Activated T-cell treated with anti-CD3 and anti-CD28 coated beads for 1 hour (primary cell): ENCODE measurements at places on chromosomes 2 and 18.
A peak's percentile ranks its signal among the peaks of the same experiment; 100 is the strongest.

DNA sequence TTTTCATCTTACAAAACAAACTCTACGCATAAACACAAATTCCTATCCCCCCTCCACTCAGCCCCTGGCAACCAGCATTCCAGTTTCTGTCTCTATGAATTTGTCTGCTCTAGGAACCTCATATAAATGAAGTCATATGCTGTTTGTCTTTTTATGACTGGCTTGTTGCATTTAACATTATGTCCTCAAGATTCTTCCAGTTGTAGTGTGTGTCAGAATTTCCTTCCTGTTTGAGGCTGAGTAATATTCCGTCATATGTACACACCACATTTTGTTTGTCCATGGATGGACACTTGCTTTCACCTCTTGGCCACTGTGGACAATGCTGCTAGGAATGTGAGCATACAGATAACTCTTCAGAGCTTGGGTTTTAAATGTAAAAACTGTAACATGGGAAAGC lies 272.1 kb downstream of the GBX2 start:
- no peak for DNase-seq

DNA sequence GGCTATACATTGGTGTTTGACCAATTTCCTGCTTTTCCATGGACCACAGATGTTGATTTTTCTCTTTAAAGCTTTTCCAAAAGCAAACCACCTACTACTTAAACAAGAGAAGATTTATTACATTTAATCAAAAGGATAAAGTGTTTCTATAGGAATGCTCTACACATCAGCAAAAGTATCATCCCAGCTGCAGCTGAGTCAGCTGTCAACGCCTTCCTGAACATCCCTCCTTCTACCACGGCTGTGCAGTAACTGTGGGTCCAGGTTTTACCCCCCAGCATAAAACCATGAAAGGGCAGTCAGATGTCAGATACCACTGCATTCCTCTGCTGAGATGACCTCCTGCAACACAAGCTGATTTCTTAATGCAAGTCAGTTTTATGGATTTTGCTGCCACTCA lies 524.5 kb upstream of the MEX3C start:
- no peak for DNase-seq

DNA sequence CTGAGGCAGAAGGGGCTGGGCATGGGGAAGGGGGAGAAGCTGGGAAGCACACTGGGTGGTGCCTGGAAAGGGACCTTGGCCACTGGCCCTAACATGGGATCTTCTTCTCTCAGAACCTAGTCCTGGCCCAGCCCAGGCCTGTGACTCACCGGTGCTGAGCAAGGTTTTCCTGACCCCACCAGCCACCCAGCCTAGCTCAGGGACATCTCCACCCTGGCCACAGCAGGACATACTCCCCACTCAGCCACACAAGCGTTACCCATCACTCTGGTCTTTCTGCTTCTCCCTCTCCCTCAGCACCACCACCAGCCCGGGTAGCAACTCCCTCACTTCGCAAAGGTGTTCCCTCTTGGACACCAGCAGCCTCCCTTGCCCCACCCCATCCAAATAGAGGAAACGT lies 22.8 kb downstream of the TNS1 start:
- DNase-seq: no peak

GRCh38 chr18:32261003-32261402 lies 71.2 kb downstream of the MEP1B start:
- DNase-seq: no peak

GRCh38 chr2:16739778-16740581 lies 74.3 kb upstream of the CYRIA start:
- no peak for DNase-seq

DNA sequence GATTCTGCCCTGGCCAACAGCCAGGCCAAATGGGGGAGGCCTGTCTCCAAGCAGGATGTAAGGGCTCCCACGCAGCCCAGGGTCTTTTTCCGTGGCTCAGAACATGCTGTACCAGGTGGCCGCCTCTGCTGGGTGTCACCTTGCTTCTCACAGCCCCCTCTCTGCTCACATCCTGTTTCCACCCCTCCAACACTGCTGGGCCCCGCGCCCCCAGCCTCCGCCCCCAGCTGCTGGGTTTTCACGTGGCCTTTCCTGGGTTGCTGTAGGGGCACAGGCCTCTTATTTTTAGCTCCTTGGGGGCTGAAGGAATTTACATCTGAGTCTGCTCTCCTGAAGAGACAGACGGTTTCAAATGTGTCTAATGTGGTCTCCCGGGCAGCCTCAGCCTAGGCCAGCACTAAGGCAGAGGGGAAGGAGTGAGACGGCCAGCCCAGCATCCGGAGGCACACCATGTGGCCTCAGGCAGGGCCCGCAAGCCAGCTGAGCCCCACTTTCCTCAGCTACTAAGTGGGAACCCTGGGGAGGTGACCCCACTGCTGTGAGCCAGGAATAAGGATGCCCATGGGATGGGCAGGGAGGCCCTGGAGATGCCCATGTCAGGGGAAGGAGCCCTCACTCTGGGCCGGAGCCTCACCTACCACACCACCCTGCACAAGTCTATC lies 18.7 kb upstream of the DUSP2 start:
- peak; percentile 51 for DNase-seq

DNA sequence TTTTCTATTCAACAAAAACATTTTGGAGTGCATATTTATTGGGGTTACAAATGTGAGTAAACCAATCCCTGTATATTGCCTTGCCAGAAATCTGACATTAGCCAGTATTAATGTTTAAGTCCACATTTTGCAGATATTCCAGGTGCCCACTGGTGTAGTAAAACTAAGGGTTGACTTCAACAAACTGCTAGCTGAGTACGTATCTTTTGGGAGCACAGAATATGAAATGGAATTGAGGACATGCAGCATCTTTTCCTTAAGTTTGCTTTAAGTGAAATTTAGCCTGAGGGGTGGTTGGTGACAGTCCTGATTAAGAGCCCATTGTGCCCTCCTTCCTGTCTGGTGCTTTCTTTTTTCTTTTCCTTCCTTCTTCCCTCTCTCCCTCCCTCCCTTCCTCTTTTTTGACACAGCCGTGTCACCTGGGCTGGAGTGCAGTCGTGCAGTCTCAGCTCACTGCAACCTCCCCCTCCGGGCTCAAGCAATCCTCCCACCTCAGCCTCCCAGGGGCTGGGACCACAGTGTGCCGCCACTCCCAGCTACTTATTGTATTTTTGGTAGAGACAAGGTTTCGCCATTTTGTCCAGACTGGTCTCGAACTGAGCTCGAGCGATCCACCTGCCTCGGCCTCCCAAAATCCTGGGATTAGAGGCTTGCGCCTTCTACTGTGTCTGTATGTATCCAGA lies 1.6 kb downstream of the NUP35 start:
- DNase-seq: no peak

DNA sequence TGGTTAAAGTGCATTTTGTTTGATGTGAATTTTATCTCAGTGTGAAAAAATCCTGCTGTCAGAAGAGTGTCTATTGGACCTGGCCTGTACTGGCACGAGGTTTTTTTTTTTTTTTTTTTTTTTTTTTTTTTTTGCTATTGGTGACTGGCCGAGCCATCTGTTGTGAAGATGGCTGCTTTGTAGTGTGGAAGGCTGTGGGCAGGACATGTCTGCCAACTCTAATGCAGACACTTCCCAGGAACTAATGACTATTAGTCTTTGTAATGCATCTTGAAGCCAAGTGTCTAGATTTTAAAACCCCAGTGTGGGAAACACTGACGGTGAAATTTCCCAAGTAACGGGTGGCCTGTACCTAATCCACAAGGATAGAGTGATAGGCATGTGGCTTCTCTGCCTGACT lies 34.3 kb downstream of the ZAP70 start:
- DNase-seq: no peak

DNA sequence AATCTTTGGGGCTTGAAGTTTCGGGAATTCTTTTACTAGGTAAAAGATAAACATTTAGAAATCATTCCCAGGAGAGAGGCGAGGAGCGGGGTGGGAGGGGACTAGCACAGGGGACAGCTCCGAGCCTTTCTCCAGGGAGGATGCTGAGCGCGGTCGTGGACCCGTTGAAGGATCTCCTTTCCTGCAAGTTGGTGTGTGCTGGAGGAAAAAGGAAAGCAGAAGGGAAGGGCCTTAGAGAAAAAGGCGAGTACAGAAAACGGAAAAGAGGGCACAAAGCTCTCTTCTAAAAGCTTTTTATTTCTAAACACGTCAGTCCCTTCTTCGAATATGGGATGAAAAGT lies 640 bp downstream of the SLC39A6 start:
- DNase-seq: no peak

GRCh38 chr2:20213651-20214565 lies 11.0 kb downstream of the SDC1 start:
- DNase-seq: no peak

DNA sequence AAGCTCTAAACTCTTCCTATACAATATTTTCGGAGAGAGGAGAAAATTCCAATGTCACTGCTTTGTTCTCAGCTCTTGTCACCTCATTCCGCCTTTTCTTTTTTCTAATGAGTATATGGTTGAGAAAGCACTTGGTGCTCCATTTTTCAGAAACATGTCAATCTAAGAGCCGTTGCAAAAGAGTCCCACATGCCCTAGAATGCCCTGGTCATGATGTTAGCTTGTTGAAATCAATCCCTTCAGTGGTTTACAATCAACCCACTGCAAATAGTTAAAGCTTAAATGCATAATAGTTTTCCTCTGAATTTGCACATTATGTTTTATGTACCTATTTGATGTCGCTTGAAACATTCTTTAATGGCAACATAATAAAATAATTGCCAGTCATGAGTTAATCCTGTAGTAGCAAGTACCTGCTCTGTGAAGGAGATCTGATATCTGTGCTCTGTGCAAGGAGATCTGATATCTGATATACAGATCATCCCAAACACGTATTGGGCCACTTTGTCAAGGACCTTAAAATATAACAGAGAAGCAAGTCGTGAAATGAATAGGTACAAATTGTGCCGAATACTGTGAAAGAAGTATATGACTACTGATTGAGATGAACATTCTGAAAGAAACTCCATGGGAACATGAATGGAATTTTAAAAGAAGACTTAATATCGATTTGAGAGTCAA lies 1633.5 kb downstream of the SUCLG1 start:
- DNase-seq: no peak

- DNase-seq: no peak
Observed at GRCh38 chr2:217710211-217710765, 292.5 kb downstream of the TNS1 start.

DNA sequence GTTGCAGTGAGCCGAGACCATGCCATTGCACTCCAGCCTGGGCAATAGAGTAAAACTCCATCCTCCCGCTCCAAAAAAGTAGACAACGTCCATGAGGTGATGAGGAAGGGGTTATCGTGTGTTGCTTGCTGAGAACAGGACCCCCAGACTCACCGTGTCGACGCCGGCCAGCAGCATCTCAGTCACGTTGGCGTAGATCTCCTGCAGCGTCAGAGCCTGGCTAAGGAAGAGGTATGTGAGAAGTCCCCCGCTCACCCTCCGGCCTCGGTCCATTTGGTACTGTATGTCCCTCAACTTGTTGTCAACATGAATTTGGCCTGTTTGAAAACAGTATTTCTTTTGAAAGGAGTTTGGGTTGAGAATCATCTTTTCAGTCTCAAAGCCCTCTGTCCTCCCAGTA lies 20.9 kb downstream of the CYP27C1 start:
- no peak for DNase-seq

DNA sequence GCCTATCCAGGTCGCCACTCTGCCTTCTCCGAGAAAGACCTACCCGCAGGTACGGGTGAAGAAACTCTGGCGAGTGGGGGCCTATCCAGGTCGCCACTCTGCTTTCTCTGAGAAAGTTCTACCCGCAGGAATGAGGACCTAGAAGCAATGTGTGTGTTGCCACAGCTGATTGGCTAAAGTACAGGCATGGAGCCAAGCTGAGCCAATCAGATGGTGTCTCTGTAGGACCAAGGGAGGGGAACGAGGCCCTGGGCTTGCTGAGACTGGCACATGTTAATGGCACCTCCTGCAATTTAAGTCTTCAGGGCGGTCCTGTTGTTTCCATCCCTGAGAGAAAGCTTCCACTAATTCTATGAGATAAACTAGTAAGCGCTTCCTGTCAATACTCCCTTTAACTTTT lies 82.3 kb downstream of the KCTD1 start:
- DNase-seq: no peak

DNA sequence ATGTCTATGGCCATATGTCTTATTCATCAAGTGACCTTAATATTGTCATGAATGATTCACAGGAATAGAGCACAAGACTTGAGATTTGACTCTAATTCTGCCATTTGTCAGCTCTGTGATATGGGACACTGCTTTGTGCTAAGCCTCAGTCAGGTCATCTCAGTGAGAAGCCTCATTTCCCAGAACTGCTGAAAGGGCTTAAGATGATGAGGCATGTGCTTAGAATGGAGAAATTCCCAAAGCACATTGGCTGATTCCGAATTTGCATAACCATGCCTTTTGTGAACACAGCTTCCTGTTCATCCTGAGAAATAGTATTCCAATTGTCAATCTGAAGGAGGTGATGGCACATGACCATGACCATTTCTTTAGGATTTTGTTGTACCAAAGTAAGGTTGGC lies 218.1 kb downstream of the ALK start:
- DNase-seq: no peak

- DNase-seq: no peak
Observed at GRCh38 chr2:62642429-62643099, 62.9 kb upstream of the EHBP1 start.

DNA sequence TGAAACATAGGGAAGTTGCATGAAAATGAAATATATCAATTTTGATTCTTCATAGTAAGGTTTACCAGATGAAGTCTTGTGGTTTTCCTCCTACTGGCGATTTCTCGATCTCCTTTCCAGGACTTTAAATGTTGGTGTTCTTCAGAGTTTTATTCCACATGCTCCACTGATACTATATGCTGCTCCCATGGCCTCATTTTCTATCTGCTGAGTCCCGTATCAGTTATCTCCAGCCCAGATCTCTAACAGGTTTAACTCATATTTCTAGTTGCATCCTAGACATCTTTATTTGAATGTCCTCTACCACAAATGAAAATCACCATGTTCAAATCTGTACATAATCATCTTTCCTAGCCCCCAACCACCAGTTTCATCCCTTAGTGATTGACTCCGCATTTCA lies 71.8 kb downstream of the COX7A2L start:
- no peak for DNase-seq

GRCh38 chr2:238985931-238986446 lies 138.1 kb downstream of the TWIST2 start:
- no peak for DNase-seq

- no peak for DNase-seq
Observed at GRCh38 chr2:112712465-112712864, 8.4 kb upstream of the NT5DC4 start.
